ENCODE measurements at places on chromosomes 5 and 9. TPM values are rescaled to one million over a fixed set of nuclear protein-coding genes. Genes with fewer than 3 reads are reported as not detected.
A peak's percentile ranks its signal among the peaks of the same experiment; 100 is the strongest.

Gene ABL1
- 58.1 TPM for polyA plus RNA-seq

Gene NHP2
- polyA plus RNA-seq: 243 TPM

Gene CYSRT1
- polyA plus RNA-seq: 70.0 TPM

Gene INSL6
- not detected for polyA plus RNA-seq

Gene ST6GALNAC4
- polyA plus RNA-seq: 9.1 TPM

DNA sequence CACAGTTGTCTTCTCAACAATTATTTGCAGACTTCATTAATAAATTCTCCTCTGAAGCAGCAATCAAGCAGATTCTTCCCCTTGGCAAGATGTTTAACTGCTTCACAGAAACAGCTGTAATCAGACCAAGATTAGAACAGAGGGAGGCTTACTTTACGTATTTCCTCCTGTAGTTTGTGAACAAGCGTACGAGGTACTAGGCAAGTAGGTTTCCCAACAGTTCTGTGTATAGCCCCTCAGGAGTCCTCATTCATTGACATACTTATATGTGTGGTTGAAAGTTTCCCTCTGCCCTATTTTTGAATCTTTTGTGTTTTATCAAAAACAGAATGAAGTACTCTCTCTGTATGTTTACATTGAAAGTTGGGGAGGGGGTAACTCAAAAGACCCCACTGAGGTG lies 128.0 kb downstream of the SPATA31D1 start:
- no peaks in the 10 kb centered on the region for H3K36me3 ChIP-seq
- no peak for DNase-seq
- no peak overlapping the region for H3K27ac ChIP-seq
- H3K27me3 ChIP-seq: no peaks in the 10 kb centered on the region
- H3K4me1 ChIP-seq: no peaks in the 10 kb centered on the region

DNA sequence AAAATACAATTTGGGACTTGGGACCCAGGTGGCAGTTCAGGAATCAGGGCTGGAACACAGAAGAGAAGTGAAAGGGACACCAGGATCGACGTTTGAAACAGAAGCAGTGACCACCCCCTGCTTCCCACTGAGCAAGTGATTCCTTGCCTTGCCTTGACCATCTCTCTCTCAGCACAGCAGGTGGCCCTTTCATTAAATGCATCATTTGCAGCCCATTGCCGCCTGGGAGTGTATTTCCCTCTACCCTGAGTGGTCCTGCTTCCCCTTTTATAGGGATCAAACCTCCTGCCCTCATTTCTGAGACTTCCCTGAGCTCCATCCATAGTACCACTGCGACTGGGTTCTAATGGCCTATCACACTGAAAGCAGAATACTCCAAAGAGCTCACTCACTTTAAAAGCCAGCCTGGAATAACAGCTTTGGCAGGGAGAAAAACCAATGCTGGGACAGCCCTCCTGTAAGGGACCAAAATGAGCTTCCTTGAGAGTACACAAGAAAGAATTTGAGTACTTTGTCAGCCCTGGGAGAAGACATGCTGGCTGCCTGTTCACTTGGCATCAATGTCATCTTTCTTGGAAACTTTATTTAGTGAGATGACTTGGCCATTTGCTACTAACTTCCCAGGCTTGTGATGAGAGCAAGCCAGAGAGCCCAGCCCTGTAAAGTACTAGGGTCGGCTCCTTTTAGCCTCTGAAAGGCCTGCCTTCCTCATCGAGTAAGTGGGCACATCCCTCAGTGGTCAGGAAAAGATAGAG lies 149.7 kb downstream of the SLIT3 start:
- H3K4me1 ChIP-seq: no peaks in the 10 kb centered on the region
- H3K4me3 ChIP-seq: no peak overlapping the region
- no peak for DNase-seq
- H3K27me3 ChIP-seq: no peaks in the 10 kb centered on the region
- H3K36me3 ChIP-seq: no peaks in the 10 kb centered on the region

DNA sequence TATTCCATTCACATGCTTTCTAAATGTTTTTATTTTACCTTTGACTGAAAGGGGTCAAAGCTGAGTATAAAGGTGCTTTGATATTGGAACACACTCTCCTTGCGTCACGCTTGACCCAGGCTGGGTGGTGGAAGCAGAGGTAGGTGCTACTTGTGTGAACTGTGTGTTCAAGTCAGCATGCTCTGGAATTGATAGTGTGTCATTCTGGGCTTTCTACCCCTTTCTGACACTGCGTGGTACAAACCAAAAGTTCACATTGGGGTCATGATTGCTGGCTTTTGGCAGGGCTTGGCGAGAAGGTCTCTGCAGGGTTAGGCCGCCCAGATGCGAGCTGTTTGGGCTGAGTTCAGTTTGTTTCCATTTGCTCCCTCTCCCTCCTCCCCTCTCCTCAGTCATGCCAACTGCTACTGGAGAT lies 131.8 kb downstream of the ADAMTSL1 start:
- H3K27me3 ChIP-seq: no peaks in the 10 kb centered on the region
- DNase-seq: no peak
- H3K27ac ChIP-seq: no peak overlapping the region
- no peaks in the 10 kb centered on the region for H3K4me1 ChIP-seq
- H3K4me3 ChIP-seq: no peak overlapping the region

- H3K36me3 ChIP-seq: no peaks in the 10 kb centered on the region
- no peak overlapping the region for H3K4me3 ChIP-seq
- H3K27ac ChIP-seq: no peak overlapping the region
- no peaks in the 10 kb centered on the region for H3K4me1 ChIP-seq
- no peaks in the 10 kb centered on the region for H3K27me3 ChIP-seq
These were observed 54.2 kb upstream of the HSPA9 start for GRCh38 chr5:138629392-138629791.

- no peak for DNase-seq
- no peaks in the 10 kb centered on the region for H3K4me1 ChIP-seq
- no peak overlapping the region for H3K4me3 ChIP-seq
- H3K36me3 ChIP-seq: no peaks in the 10 kb centered on the region
- no peaks in the 10 kb centered on the region for H3K27me3 ChIP-seq
These were observed 153.4 kb upstream of the POU5F2 start for GRCh38 chr5:93894601-93895354.

- DNase-seq: peak; percentile 54
- H3K27me3 ChIP-seq: no peaks in the 10 kb centered on the region
- no peak overlapping the region for H3K4me3 ChIP-seq
- H3K36me3 ChIP-seq: no peaks in the 10 kb centered on the region
- H3K4me1 ChIP-seq: no peaks in the 10 kb centered on the region
- no peak overlapping the region for H3K27ac ChIP-seq
These were observed 108.2 kb downstream of the AUH start for GRCh38 chr9:91253488-91253887.

- H3K36me3 ChIP-seq: no peaks in the 10 kb centered on the region
- H3K4me3 ChIP-seq: no peak overlapping the region
- no peak for DNase-seq
- no peak overlapping the region for H3K27ac ChIP-seq
- H3K27me3 ChIP-seq: no peaks in the 10 kb centered on the region
- H3K4me1 ChIP-seq: no peaks in the 10 kb centered on the region
These were observed 157.8 kb upstream of the RASEF start for GRCh38 chr9:83220730-83221129.

DNA sequence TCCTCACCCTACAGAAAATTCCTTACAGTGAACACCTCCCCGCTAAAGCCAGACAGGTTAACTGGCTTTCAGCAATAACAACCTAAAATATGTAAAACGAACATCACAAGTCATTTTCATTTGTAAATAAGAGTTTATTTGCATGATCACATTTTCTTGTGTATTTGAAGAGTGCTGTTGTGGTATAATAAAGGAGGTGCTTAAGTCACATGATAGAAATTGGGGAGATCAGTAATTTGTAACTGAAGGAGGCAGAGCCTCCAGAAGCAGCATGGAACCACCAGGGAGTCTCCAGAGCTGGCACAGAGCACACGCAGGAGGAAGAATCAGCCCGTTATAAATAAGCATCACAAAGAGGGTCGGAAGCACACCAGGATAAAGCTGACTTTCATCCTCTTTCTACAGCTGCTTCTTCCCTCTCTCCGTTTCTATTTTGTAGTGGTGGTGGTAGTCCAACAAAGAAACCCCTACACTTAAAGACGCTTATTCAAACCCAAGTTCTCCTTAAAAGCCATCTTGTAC lies 210.6 kb downstream of the MAPKAP1 start:
- no peak overlapping the region for H3K27ac ChIP-seq
- H3K4me3 ChIP-seq: no peak overlapping the region
- DNase-seq: no peak
- H3K36me3 ChIP-seq: no peaks in the 10 kb centered on the region
- H3K4me1 ChIP-seq: peaks cover 2% of the 10 kb centered on the region

GRCh38 chr5:146781157-146781556 lies 97.4 kb downstream of the PPP2R2B start:
- H3K27me3 ChIP-seq: no peaks in the 10 kb centered on the region
- H3K36me3 ChIP-seq: no peaks in the 10 kb centered on the region
- H3K27ac ChIP-seq: no peak overlapping the region
- H3K4me3 ChIP-seq: no peak overlapping the region
- no peak for DNase-seq

DNA sequence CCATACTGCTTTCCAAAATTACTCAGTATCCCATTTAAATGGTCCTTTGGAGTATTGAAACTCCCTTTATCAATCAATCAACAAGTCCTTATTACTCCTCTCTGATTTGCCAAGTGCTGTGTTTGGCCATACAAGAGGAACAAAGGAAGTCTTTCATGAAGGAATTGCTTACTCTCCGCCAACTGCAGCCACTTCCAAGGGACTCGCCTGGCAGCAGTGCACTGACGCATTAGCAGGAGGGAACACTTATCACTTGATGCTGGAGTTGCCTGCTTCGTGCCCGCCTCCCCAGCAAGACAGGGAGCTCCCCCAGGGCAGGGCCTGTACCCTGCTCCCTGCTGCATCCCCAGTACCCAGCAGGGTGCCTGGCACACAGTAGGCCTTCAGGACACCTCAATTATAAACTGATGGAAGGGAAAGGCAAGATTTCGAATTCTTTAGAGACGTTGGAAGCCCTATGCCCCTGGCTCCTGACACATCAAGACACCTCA lies 97.9 kb downstream of the CRB2 start:
- H3K27me3 ChIP-seq: no peaks in the 10 kb centered on the region
- H3K36me3 ChIP-seq: peaks cover 4% of the 10 kb centered on the region
- H3K27ac ChIP-seq: no peak overlapping the region
- peaks cover 26% of the 10 kb centered on the region for H3K4me1 ChIP-seq

- no peaks in the 10 kb centered on the region for H3K27me3 ChIP-seq
- no peaks in the 10 kb centered on the region for H3K36me3 ChIP-seq
- H3K27ac ChIP-seq: no peak overlapping the region
- no peak overlapping the region for H3K4me3 ChIP-seq
- H3K4me1 ChIP-seq: no peaks in the 10 kb centered on the region
- no peak for DNase-seq
These were observed 71.3 kb downstream of the LIX1 start for GRCh38 chr5:97071101-97071500.

DNA sequence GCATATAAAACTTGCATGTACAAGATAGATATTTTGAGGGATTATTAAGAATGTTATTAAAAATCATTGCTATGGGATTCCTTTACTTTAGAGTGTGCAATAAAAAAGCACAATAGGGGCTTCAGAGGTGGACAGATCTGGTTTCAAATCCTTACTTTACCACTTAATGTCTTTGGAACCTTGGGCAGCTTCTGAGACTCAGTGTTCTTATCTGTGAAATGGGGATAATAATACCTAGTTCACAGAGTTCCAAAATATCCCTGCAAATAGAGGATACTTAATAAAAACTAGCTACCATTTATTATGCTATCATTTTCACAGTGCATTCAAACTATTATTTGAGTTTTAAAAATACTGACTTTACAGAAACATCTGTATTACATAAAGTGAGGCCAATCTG lies 23.3 kb upstream of the PANK3 start:
- peaks cover 9% of the 10 kb centered on the region for H3K4me1 ChIP-seq
- H3K27ac ChIP-seq: no peak overlapping the region

- DNase-seq: no peak
- no peak overlapping the region for H3K27ac ChIP-seq
- peaks cover 16% of the 10 kb centered on the region for H3K36me3 ChIP-seq
- no peak overlapping the region for H3K4me3 ChIP-seq
These were observed 64.4 kb downstream of the GRAMD2B start for GRCh38 chr5:126487596-126487995.

GRCh38 chr9:116344416-116344815 lies 190.8 kb downstream of the PAPPA start:
- H3K4me1 ChIP-seq: no peaks in the 10 kb centered on the region
- no peak overlapping the region for H3K4me3 ChIP-seq
- H3K36me3 ChIP-seq: no peaks in the 10 kb centered on the region
- no peak overlapping the region for H3K27ac ChIP-seq
- no peaks in the 10 kb centered on the region for H3K27me3 ChIP-seq

DNA sequence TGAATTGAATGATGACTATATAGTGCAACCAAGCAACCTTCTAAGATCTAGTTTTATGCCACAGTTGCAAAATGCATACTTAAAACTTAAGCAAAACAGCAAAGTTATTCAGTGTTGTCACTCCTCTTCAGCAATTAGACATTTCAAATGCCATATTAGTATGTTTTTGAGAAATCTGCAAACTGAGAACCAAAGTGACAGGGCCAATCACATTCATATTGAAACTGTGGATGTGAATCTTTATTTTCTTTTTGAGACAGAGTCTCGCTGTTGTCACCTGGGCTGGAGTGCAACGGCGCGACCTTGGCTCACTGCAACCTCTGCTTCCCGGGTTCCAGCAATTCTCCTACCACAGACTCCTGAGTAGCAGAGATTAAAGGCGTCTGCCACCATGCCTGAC lies 249.2 kb upstream of the EFNA5 start:
- no peak overlapping the region for H3K27ac ChIP-seq
- no peaks in the 10 kb centered on the region for H3K36me3 ChIP-seq
- no peak for DNase-seq
- H3K4me3 ChIP-seq: no peak overlapping the region
- no peaks in the 10 kb centered on the region for H3K27me3 ChIP-seq
- H3K4me1 ChIP-seq: no peaks in the 10 kb centered on the region

- DNase-seq: no peak
- H3K36me3 ChIP-seq: no peaks in the 10 kb centered on the region
- no peak overlapping the region for H3K4me3 ChIP-seq
- no peaks in the 10 kb centered on the region for H3K4me1 ChIP-seq
- no peaks in the 10 kb centered on the region for H3K27me3 ChIP-seq
These were observed 393.8 kb downstream of the PLK2 start for GRCh38 chr5:58066076-58066475.
